Stimulated activated CD4-positive, alpha-beta T cell treated with anti-CD3 and anti-CD28 coated beads, Interleukin-1b, Interleukin-23, amount 100 ng/mL, for 1 hour (primary cell): ENCODE measurements at places on chromosomes 12 and 14.

DNA sequence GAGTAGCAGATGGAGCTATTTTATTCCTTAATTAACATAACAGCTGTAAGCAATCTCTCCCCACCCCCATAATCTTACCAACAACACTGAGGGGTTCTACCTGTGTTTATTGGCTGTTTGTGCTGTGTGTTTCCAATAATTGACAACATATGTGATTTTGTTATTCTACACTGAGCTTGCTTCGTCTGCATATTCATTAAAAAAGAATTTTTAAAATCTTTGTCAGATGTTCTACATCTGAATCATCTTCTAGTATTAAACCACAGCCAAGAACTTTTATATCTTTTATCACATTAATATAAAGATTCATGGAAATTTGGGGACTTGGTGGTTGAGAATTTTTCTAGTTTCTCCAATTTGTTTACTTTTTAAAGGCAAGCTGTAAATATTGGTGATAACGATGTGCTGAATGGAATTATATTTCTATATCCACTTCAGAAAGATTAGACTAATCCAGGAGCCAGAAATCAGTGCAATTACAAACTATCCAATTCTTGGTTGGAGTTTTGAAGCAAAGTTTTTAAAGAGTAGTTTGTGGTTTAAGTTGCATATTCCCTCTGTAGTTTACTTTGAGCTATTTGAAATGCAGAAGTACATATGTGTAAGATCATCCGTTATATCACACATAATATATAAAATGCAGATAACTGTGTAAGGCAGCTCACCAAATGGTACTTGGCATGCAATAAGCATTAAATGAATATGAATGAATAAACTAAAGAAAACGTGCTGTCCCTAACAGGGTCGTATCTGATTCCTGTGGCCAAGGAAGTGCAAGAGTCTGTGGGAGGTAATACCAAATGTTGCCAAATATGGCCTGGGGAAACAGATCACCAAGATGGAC lies 206.9 kb downstream of the PELI2 start:
- DNase-seq, result no peak

DNA sequence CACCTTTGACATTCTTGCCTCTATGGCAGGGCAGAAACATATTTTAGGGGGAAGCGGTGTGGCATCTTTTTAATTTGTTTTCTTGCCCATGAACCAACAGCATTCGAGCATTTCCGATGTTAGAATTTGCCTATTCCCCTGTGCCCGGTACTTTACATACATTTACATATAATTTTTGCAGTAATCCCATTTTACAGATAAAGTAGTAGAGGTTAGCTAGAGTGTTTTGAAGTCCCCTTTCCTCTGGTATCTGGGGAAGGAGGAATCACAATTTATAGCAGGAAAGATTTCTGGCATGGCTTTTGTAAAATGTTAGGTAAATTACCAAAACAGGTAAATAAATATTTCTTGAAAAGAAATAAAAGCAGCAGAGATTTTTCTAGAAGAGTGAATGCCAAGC lies 1.6 kb downstream of the BORCS5 start:
- DNase-seq, result no peak

GRCh38 chr12:39102474-39103209 lies 197.3 kb upstream of the CPNE8 start:
- DNase-seq, result no peak

DNA sequence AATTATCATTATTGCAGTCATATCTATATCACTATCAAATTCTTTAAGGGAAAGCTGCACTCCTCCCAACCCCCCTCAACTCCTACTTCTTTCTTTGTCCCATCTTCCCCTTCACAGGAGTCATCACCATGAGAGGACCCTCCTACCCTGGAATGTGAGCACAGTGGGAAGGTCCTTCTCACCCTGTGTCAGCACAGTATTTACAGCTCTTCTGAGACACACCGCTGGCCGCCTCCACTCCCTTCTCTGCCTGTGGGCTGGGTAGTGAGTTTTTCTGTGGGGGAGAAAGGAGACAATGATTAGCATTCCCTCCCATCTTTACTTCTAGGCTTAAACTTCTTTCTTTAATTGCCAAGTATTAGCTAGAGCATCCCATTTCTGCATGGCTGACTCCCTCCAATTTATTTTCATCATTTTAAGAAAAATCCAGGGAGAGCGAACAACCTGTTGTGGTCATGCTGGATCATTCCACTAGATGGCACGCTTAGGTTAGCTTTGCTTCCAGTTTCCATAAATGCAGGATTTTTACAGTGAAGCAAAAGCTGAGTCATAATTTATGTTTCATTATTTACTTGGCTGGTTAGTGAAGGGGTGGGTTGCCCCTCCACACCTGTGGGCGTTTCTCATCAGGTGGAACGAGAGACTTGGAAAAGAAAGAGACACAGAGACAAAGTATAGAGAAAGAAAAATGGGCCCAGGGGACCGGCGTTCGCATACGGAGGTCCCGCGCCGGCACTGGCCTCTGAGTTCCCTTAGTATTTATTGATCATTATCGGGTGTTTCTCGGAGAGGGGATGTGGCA lies 188.5 kb downstream of the ALX1 start:
- DNase-seq, result no peak

GRCh38 chr14:33972583-33973081 lies 21.8 kb upstream of the EGLN3 start:
- no peak for DNase-seq

- no peak for DNase-seq
Measured at GRCh38 chr12:5904441-5904840, 40.6 kb downstream of the ANO2 start.

GRCh38 chr14:39217214-39217879 lies 16.4 kb upstream of the MIA2 start:
- no peak for DNase-seq

DNA sequence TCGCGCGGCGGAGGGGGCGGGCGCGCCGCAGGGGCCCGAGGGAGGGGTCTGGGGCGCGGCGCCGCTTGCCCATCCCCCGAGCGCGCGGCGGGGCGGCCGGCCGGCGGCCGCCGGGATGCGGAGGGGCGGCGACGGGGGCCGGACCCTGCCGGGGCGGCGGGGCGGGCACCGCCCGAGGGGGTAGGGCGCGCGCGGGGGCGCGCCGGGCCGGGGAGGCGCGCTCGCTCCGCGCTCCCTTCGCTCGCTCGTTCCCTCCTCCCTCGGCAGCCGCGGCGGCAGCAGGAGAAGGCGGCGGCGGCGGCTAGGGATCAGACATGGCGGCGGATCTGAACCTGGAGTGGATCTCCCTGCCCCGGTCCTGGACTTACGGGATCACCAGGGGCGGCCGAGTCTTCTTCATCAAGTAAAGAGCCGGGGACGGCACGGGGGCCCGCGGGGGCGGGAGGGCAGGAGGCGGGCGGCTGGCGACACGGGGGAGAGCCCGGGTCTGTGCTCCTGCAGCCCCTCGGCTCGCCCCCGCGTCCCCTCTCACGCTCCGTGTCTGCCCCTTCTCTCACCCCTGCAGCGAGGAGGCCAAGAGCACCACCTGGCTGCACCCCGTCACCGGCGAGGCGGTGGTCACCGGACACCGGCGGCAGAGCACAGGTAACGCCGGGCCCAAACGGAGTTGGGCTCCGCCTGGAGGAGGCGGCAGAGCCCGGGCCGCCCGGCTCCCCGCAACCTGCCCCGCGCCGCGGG lies at the start of gene PLEKHA5:
Gene PLEKHA5 (plus strand): TSS at position 248 of the 738 bp plus-strand sequence. CDS start 67 bp downstream, at position 315.
- DNase-seq, result no peak

- no peak for DNase-seq
Measured at GRCh38 chr12:57458665-57459054, 925 bp upstream of the GLI1 start.

GRCh38 chr14:70350078-70350477 lies 9.4 kb downstream of the COX16 start:
- DNase-seq, result no peak

GRCh38 chr12:65605019-65605418 lies 219.3 kb upstream of the HMGA2 start:
- DNase-seq, result no peak

DNA sequence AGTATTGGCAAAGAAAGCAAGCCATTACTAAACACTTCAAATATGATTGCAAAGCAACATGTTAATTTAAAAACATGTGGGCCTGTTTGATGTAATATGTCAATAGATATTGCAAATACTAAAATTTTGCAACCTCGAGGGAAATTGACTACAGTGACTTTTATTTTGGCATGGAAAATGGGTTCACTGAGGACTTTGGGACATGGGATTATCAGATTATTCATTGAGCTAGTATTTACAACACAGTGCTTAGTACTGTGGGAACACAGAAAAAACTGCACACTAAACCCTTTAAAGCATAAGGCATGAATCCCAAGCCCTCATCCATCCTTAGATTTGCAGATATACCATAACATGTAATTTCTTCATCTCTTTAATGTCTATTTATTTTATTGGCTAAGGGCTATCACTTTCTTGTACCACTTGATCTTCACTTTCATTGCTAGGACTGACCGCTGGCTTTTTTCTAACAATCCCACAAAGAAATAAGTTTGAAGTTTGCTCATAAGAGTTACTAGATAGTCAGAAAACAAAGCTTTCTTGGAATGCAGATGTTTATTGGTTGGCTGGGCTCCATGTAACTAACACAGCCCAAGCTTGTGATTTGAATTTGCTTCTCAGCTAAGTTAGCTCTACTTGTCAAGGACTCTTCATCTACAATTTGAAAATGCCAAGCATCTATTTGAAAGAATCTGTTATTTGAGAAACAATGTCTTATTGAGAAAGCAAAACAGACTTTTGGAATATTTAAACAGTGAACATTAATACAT lies 48.7 kb downstream of the PPFIBP1 start:
- no peak for DNase-seq

GRCh38 chr12:56120158-56120846 lies 2.2 kb downstream of the ZC3H10 start:
- DNase-seq, result no peak

DNA sequence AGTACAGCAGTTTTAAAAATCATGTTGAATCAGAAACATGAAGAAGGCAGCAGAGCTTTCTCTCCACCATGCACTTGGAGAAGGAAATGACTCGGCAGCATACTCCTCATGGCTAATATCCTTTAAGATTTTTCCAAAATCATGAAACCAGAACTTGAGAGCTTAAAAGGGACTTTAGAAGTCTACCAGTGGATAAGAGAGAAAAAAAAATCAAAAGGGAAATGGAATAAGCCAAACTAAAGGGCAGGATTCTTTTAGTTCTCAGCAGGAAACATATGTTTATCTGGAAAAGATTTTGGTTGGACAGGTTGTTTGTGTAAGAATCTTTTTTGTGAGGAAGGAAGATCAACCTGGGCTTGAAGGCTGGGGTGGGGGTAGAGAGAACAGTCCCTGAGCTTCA lies 111.8 kb downstream of the PRKCH start:
- no peak for DNase-seq

GRCh38 chr14:104549536-104550339 lies 29.8 kb upstream of the C14orf180 start:
- no peak for DNase-seq

DNA sequence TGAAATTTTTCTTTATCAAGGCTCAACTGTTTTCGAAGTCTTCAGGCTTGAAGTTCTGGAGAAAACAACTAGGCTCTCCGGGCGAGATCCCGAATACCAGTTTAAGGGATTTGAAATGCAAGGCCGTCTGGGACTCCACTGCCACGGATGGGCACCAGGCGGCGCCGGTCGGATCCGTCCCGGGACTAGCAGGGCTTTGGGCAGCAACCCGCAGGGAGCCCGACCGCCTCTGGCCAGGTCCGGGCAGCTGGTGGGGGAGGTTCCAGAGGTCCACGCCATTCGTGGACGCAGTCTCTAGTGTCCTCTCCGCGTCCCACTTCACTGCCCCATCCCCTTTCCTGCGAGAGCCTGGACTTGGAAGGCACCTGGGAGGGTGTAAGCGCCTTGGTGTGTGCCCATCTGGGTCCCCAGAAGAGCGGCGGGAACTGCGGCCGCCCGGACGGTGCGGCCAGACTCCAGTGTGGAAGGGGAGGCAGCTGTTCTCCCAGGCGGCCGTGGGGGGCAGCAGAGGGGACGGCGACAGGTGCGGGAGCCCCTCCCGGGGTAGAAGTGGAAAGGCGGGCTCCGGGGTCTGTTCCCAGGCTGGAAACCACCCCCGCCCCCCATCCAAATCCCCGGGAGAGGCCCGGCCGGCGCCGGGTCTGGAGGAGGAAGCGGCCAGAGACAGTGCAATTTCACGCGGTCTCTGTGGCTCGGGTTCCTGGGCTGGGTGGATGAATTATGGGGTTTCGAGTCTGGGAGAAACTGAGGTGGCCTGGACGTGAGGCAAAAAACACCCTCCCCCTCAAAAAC lies 838 bp upstream of the ERBB3 start:
- no peak for DNase-seq

GRCh38 chr12:93591137-93591868 lies 18.8 kb downstream of the SOCS2 start:
- no peak for DNase-seq

DNA sequence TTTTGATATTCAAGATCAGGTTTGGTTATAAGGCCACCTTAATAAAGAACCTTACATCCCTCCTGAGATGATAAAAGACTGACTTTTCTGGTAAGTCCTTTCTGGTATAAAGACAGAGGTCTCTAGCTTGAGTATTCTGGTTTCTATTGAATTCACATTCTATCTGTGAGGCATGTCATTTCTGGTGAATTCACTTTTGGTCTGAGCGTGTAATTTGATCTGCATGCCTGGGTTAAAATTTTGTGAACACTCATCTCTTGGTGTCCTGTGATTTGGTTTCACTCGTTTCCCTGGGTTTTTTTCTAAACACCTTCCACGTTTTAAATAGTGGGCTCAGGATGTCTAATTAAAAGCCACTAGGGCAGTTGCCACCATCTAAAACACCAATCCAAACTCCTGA lies 12.2 kb downstream of the EIF5 start:
- no peak for DNase-seq

DNA sequence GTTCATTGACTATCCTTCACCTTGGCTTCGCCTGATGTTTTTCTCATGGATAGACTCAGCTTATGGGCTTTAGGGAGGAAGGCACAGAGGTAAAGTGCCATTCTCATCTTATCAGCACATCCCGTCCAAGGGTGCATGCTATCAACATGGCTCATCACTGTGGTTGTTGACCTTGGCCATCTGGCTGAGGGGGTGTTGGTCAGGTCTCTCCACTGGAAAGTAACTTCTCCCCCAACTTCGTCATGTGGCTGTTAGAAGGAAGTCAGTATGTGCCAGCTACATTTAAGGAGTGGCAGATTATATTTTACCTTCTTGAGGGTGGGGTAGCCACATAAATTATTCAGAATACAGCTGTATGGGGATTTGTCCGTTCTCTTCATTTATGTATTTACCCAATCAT lies 68.9 kb downstream of the EML1 start:
- DNase-seq, result no peak

- DNase-seq, result no peak
Measured at GRCh38 chr12:111166779-111167540, 201.9 kb downstream of the PHETA1 start.

DNA sequence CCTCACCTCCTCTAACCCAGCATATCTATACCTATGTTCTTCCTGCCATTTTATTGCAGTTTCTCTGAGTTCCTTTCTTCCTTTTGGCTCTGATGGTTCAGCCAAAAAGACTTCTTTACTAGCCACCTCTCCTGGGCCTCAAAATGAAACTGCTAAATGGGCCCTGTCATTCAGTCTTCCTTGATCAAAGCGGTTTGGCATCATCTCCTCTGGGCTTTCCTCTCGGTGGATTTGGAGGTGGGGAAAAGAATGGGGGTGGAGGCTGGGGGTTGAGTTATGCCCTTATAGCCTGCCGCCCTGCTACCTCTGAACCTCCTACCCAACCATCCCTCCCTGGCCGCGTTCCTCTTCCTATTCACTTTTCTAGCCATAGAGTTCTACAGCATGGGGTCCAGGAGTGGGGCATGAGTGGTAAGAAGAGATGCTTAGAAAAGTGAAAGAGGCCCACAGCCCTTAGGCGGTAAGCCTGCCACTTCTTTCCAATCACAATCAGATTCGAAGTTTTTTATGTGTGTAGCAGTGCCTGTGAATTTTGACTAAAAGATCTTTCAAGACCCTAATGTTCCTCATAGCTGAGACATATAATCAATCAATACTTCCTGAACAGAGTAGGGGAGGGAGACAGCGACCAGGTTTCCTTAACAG lies 2.5 kb downstream of the AJUBA start:
- DNase-seq, result no peak
